ENCODE measurements at places on chromosomes 2 and 18.

DNA sequence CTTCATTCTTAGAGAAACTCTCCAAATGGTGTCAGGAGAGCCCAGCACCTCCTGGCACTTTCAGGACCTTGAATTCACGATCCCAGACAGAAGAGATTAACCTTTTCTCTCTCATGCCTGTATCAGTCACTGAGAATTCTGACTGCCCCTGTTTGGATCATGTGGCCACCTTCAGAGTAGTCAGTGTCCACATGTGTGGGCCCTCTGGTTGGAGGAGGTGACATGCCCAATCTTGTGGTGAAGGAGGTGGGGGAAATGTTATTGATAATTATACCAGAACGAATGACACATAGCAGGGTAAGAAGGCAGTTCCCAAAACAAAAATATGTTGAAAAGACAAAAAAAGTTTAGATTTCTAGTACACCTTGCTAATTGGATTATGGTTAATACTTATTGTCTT lies 31.7 kb downstream of the UBXN4 start:
- H3K27me3 ChIP-seq, result no peaks in the 10 kb centered on the region
- H3K4me1 ChIP-seq, result no peaks in the 10 kb centered on the region
- H3K27ac ChIP-seq, result no peak overlapping the region
- peaks cover 3% of the 10 kb centered on the region for H3K36me3 ChIP-seq

DNA sequence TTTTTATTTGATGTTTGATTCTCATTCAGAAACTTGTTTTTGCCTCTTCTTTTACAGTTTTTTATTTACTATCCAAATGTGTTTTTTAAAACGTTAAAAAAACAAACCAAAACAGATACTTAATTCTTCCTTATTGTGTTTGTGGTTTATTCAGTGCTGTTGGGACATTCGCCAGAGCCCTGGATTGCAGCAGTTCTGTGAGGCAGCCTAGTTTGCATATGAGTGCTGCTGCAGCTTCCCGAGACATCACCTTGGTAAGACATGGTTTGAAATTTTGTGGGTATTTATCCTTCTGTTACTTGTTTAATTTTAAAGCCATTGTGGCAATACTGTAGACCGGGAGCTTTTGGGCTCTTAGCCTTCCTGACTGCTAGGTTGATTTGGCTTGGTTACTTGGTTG lies 91.2 kb downstream of the MTA3 start:
- H3K4me3 ChIP-seq, result no peak overlapping the region
- H3K4me1 ChIP-seq, result no peaks in the 10 kb centered on the region
- DNase-seq, result no peak
- H3K36me3 ChIP-seq, result peaks cover 2% of the 10 kb centered on the region
- H3K27ac ChIP-seq, result no peak overlapping the region

GRCh38 chr18:13256444-13257305 lies 38.1 kb downstream of the LDLRAD4 start:
- no peak overlapping the region for H3K4me3 ChIP-seq
- H3K27ac ChIP-seq, result no peak overlapping the region
- DNase-seq, result no peak
- no peaks in the 10 kb centered on the region for H3K27me3 ChIP-seq
- no peaks in the 10 kb centered on the region for H3K36me3 ChIP-seq

GRCh38 chr2:84160453-84160852 lies 298.6 kb downstream of the SUCLG1 start:
- H3K27me3 ChIP-seq, result no peaks in the 10 kb centered on the region
- no peaks in the 10 kb centered on the region for H3K4me1 ChIP-seq
- DNase-seq, result no peak
- H3K36me3 ChIP-seq, result no peaks in the 10 kb centered on the region
- no peak overlapping the region for H3K4me3 ChIP-seq

DNA sequence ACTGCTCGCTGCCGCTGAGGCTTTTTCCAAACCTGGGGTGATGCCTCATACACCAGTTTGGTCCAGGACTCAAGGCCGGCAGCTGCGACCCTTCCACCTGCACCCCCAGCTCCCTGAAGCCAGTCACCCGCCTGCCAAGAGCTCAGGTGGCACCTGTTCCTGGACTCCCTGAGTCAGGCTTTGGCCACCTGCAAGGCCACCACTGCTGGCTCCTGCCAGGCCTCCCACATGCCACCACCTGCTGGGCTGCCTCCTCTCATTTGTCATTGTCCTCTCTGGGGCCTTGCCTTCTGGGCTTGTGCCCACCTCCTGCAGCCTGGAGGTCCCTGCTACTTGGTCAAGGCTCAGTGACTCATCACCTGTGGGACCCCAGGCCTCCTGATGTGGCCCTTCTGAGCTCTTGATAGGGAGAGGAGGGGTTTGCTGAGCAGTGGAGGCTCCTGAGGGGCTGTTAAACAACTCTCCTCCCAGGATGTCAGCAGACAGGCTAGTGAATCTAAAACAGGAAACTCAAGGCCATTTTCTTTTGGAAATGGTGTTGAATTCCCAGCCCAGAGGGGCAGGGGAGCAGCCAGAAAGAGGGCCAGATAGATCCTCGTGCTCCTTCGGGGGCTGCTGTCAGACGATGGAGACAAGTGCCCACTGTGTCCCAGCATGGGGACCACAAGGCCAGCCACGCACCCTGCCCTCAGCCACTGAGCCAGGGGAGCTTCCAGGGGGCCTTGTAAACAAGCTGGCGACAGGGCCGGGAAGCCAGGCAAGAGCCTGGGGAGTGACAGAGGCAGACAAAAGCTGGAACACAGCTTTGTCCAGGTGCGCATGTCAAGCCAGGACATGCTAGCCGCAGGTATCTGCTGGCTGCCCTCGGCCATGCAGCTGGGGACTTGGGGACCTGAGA lies 416.8 kb downstream of the LRATD1 start:
- H3K4me3 ChIP-seq, result no peak overlapping the region
- no peaks in the 10 kb centered on the region for H3K4me1 ChIP-seq
- no peak for DNase-seq
- no peaks in the 10 kb centered on the region for H3K27me3 ChIP-seq
- H3K36me3 ChIP-seq, result no peaks in the 10 kb centered on the region

DNA sequence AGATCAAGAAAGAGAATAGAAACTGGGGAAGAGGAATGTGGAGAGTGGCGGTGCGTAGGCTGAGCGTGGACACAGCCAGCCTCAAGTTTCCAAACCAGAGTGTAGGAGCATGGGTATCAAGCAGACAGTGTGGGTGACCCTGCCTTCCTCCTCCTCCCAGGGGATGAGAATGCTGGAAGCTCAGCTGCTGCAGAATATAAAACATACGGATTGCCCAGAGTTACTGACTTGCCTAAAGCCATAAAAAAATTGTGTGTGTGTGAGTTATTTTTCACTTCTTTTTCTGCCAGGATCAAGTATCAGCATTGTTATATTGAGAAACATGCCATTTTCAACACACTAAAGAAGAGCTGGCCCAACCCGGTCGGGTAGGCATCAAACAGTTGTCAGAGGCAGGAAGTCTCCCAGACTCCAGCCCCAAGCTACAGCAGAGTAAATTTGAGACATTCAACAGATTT lies 333.3 kb upstream of the ACVR2A start:
- H3K27me3 ChIP-seq, result no peaks in the 10 kb centered on the region
- H3K4me3 ChIP-seq, result no peak overlapping the region
- H3K36me3 ChIP-seq, result no peaks in the 10 kb centered on the region

Data from aorta (tissue), 5 donors.